ENCODE measurements at places on chromosomes 12 and 14.

- no peak for DNase-seq
Observed at GRCh38 chr14:66383257-66383656, 102.9 kb upstream of the CCDC196 start.

- DNase-seq: peak; percentile 45
Observed at GRCh38 chr12:2891240-2892053, 756 bp downstream of the TULP3 start.

DNA sequence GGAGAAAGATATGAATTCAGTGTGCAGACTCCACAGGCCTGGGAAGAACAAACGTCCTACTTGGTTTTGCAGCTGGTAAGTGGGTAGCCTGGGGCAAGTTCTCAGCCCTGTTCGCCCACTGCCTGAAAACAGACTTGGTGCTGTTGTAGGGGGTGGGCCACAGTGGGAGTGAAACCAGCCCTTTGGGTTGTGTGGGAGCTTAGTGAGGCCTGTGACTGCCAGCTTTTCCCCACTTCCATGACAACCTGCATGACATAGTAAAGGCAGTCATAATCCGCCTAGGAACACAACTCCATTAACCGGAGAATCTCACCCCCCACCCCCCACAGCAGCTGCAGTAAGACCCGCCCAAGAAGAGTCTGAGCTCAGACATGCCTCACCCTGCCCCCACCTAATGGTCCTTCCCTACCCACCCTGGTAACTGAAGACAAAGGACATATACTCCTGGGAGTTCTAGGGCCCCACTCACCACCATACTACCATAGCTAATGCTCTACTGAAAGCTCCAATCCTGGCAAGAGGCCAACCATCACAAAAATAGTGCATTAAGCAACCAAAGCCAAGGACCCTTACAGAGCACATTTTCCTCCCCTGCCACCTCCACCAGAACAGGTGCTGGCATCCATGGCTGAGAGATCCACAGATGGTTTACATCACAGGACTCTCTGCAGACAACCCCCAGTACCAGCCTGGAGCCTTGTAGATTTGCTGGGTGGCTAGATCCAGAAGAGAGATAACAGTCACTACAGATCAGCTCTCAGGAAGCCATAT, 39.8 kb upstream of the LMNTD1 start:
- DNase-seq: peak; percentile 10

DNA sequence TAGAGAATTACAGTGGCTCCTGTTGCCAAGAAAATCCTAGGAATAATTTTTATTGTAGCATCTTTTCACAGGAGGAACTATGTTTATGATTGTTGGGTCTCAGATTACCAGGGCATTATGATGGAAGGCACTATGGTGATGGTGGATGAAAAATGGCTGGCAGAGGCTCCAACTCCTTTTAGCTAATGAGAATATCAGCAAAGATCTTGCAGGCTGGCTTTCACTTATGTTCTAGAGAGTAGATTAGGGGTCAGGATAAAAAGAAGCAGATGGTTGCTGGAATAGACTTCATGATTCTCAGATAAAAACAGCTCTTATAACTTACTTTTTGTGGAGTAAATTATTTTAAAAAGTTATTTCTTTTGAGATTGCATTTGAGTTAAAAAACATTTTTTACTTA, 501.9 kb downstream of the TRHDE start:
- DNase-seq: peak; percentile 20

- peak; percentile 26 for DNase-seq
Observed at GRCh38 chr14:74400031-74400685, 25.9 kb downstream of the SYNDIG1L start.

DNA sequence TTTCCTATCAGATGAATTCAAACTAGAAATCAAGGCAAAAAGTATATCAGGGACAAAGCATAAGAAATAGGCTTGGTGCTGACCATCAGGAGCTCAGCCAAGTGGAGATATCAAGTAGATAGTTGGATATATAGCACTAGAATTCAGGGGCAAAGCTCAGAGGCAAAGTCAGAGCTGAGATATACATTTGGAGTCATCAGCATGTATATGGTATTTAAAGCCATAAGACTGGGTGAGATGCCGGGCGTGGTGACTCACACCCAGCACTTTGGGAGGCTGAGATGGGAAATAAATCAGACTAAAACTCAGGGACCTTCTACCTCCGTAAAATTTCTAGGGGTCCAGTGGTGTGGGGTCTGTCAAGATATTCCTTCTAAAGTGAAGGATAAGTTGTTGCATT, 38.9 kb upstream of the LIMA1 start:
- DNase-seq: no peak

- DNase-seq: no peak
Observed at GRCh38 chr14:101480747-101481530, 80.4 kb upstream of the DIO3 start.

DNA sequence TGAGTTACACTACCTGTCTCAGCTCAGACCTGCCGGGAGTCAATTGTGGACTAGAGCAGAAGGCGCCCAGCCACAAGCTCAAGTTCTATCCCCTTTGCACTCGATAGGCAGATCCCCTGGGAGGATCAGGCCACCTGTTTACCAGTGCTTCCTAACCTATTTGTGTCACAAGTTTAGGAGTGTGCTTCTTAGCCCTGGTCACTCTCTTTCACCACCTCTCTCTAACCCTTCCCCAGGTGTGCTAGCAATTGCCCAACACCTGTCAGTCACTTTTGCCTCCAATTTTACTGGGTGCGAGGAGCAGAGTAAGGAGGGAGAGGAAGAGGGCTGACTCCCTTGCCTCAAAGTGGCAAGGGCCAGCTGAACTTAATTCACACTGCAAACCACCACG, 745 bp upstream of the NAA30 start:
- peak; percentile 79 for DNase-seq

DNA sequence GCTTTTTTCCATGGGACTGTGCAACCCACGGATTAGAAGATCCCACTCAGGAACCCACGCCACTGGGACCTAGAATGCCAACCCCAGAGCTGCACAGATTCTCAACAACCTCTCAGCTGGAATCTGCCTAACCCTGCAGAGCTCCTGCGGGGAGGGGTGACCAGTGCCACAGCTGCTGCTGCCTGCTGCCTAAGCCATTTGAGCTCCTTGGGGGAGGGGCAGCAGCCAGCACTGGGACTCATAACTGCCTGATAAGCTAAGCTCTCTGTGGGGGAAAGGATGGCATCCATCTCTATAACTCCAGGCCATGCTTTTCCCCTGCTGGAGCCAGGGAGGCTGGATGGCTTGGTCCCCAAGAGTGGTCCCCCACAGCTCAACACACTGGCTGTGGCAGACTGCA, 182.8 kb downstream of the SLC5A8 start:
- DNase-seq: peak; percentile 75

DNA sequence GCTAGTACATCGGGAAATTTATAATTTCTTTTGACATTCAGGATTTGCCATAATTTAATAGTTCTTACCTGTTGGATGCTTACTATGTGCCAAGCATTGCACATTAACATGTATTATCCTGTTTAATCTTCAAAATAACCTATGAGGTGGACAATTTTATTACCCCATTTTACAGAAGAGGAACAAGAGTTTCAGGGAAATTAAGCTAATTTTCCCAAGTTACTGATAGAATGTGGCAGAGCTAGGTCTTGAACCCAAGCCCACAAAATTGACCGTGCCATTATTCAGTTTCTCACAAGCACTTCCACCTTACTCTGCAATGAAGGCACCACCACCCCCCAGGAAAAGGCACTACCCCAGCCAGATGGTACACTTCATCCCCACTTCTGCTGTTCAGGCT, 161.1 kb upstream of the PLEKHG7 start:
- no peak for DNase-seq

DNA sequence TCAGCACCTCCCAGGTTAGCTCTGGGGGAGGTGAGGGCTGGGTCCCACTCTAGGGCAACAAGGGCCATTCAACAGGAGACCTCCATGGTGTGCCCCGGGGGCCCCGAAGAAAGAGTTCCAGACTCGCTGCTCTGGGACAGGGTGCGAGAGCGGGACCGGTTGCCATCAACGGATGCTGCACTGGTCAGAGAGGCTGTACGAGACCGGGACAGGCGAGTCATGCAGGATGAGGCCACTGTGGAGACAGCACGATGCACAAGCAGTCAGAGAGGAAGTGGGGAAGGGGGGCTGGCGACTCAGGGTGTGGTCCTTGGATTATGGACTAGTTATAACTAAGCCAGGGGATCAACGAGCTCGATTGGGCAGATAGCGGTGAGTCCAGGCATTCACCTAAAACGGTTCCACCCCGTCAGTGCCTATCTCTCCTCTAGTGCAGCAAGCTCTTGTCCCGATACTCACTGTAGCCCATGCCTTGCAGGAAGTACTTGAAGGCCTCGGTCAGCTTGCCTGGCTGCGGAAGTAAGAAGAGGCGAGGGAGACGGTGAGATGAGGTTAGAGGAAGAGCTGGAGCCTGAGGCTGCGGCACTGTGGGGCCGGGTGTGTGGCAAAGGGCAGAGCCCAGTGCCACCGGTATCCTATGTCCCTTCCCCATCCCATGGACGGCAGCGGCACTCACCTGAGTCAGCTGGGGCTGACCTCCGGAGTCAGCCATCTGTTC, 7.2 kb downstream of the NDRG2 start:
- no peak for DNase-seq

GRCh38 chr12:71415336-71416231, 24.0 kb upstream of the LGR5 start:
- peak; percentile 38 for DNase-seq

DNA sequence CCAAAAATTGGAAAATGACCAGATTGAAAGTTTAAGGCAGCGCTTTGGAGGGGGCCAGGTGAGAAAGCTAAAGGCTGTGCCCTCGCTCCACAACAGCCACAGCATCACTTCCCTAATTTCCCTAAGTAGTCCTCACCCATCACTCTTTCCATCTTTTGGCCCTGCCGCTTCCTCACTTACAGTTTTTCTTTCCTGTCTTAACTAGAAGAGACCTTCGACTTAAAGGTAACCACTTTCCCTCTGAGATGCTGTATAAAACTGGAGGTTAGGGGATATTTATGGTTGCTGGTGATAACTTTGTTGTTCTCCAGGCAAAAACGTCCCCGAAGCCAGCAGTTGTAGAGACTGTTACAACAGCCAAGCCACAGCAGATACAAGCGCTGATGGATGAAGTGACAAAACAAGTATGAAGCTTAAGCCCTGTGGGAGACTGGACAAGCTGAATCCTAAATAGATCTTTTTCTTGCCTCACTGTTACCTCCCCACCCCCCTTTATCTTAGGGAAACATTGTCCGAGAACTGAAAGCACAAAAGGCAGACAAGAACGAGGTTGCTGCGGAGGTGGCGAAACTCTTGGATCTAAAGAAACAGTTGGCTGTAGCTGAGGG, 4.3 kb downstream of the DDIT3 start:
- no peak for DNase-seq

DNA sequence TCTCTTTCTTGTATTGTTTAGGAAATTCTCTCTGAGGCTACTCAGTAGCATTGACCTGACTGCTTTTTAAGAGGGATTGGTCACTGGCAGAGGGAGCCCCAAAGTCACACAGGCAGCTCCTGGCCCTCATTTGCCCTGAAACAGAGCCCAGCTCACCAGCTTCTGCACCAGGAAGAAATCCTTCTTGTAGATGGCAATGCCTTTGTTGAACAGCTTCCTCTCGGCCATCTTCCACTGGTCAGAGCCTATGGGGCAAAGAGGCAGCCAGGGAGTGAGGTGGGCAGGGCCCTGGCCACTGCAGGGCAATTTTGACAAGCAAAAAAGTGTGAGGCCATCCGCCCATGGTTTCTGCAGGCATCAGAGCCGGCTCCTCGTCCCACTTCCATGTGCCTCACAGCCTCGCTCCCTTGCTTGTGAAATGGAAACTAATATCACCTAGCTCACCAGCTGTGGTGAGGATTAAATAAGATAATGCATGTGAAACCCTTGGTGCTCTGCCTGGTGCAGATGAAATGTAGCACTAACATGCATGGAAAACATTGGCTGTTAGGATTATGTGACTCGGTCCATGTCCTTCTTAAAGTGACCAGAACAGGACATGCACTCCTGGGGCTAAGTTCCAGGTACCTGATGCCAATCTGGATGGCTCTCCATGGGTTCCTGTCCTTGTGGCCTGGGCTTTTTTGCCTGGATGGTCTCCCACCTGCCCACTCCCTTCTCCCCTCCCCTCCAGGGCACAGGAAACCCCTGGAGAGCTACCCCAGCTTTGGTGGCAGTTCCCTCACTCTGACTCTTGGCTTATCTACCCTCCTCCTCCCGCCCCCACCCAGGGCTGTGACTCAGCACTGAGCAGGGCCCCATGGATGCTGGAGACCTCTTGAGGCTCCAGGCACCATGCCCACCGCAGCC, 11.2 kb upstream of the PNMA1 start:
- no peak for DNase-seq

GRCh38 chr14:21528381-21529348, 2.5 kb upstream of the SALL2 start:
- no peak for DNase-seq

DNA sequence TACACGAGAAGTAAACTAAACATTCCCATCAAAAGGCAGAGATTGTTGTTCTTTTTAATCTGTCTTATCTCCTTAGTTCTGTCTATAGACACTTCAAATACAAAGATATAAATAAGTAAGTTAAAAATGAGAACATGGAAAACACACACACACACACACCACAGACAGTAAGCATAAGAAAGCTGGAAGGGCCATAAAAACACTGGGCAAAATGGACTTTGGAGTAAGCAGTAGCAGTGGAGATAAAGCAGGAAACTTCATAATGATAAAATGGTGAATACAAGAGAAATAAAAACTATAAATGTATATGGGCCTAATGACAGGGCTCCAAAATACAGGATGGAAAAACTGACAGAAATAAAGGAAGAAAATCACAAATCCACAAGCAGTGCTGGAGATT, 32.6 kb downstream of the KICS2 start:
- DNase-seq: no peak

GRCh38 chr14:79408696-79409095, 802.6 kb downstream of the DIO2 start:
- no peak for DNase-seq

DNA sequence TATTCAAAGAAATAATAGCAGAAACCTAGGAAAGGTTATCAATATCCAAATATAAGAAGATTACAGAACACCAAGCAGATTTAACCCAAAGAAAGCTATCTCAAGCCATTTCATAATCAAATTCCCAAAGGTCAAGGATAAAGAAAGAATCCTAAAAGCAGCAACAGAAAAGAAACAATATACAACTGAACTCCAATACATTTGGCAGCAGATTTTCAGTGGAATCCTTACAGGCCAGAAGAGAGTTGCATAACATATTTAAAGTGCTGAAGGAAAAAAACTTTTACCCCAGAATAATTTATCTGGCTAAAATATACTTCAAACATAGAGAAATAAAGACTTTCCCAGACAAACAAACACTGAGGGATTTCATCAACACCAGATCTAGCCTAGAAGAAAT, 54.3 kb downstream of the DENND5B start:
- no peak for DNase-seq

GRCh38 chr12:70011353-70011752, 186.3 kb downstream of the MYRFL start:
- no peak for DNase-seq

DNA sequence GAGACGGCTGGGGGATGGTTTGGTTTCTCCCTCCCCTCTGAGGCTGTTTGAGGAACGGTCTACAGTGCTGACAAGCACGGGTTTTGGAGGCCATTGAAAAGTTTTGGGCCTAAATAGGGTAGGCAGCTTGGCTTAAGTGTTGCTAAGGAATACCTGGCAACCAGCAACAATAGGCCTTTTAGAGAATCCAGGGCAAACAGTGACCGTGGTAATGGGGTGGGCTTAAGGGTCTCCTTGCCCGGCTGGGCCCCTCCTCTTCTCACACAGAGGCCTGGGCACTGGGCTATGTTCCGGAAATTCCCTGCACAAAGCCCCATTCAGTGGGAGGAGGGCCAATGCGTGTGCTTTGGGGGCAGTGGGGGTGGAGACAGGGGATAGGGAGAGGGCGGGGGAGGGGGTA, 55.4 kb downstream of the ASCL1 start:
- no peak for DNase-seq
